ENCODE measurements at places on chromosomes 16 and 17. TPM values are rescaled to one million over a fixed set of nuclear protein-coding genes. Genes with fewer than 3 reads are reported as not detected.
A peak's percentile ranks its signal among the peaks of the same experiment; 100 is the strongest.

- no peak for DNase-seq
Observed at GRCh38 chr16:1966460-1966859, at the start of gene RNF151. Gene RNF151 (plus strand): TSS chr16:1966856. CDS start chr16:1966882, 26 bp downstream.

GRCh38 chr17:73474370-73474988, 162.7 kb upstream of the CDC42EP4 start:
- peak; percentile 39 for DNase-seq

- peak; percentile 94 for DNase-seq
Observed at GRCh38 chr17:27315322-27315721, 21.4 kb downstream of the WSB1 start.

DNA sequence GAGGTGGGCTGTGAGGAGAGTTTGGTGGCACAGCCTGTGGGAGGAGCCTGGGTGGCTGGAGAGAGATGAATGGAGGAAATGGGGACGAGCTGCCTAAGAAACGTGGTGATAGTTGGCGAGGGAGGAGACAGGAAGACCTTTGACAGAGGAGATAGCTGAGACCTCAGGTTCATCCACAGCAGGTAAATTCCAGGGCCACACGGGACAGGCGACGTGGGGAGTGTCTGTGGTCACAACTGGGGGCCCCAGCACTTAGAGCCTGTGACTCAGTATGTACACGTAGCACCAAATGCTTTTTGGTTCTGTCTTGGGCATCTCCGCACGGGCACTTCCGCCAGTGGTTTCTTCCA, 7.7 kb downstream of the MINK1 start:
- no peak for DNase-seq

DNA sequence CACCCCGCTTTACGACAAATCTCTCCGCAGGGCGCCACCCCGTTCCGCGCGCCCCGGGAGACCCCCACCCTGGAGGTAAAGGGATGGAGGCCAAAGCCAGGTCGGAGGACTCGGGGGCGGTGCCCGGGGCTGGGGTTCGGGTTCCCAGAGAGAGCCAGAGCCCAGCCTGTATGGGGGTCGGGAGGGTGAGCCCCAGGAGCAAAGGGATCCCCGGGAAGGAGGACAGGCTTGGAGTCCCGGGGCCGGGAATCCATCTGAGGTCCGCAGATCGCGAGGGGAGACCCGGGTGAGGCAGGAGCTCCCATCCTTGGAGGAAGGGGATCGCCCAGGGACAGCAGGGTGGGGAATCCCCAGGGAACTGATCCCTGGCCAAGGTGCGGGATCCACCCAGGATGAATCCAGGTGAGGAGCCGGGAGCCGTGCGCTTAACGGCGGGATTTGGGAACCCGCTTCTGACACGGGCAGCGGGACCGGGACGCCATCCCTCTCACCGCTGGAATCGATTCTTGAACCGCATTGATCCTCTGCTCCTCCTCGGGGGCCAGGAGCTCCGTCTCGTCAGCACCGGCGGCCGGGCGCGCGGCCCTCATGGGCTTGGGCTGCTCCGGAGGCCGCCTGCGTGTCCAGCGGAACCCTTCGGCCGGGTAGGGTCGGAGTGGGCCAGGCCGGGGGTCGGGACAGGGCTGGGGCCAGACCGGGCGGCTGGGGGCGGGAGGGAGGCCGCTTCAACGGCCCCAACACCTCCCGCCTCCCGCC, at the start of gene MMD:
MMD (minus strand) TSS at position 657 of the 756 bp plus-strand sequence; CDS start at position 517, 140 bp downstream.
- DNase-seq = no peak

DNA sequence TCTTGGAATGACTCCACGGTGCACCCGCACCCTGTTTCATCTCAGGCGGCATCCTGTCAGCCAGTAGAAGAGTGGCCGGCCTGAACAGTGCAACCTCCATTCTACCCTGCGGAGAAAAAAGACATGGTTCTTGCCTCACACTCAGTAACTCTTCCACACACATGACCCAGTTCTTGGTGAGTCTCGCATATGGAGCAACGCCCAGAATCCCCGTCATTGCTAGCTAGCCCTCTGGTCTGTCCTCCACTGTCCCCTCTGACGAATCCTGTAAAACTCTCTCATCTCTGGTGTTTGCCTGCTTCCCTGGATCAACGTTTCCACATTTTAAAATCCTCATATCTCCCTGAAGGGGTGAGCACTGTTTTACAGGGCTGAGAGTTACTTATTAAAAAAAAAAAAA, 4.2 kb upstream of the RDM1 start:
- peak; percentile 11 for DNase-seq

DNA sequence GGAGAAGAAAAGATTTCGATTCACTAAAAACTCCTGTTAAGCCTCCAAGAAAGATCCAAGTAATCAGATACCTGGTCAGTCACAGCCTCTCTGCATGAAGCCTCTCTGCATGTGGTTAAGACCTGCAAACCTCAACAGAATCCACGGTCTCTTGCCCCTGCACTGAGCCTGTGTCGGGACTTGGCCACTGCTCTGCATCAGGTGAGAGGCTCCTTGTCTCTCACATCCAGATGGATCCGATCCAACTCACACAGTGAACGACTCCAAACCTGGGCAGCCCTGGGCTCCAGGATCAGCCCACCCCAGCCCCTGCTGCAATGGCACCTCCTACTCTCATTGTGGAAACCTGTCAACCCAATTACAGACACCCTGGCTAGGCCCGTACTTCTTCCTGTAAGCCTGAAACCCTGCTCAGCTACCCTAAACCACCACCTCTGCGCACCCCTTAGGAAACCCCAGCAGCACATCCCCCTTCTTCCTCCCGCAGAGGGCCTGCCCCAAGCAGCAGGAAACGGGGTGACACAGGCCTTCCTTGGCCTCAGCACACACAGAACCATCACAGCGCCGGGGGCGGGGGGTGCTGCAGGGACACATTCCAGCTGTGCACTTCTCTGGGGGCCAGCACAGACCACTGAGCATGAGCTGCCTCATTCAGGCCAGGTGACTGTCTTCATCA, 129.5 kb downstream of the ANKRD11 start:
- no peak for DNase-seq

AGRP gene
- total RNA-seq = not detected

ENPP7 gene
- not detected for total RNA-seq

DNA sequence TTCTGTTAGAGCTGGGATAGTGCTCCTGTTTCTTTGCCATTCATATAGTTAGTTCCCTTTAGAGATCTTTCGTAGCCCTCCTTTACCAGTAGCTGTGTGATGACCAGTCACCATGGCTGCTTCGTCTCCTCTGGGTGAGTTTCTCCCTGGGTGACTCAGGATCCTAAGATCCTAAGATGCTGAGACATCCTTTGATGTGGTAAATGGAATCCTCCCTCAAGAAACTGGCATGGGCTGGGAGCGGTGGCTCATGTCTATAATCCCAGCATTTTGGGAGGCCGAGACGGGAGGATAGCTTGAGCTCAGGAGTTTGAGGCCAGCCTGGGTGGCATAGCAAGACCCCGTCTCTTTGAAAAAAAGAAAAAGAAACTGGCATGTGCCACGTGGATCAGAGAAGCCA, 5.9 kb downstream of the PHAF1 start:
- DNase-seq = peak; percentile 95

- DNase-seq = no peak
Observed at GRCh38 chr17:44749076-44749979, 9.5 kb upstream of the ADAM11 start.

DNA sequence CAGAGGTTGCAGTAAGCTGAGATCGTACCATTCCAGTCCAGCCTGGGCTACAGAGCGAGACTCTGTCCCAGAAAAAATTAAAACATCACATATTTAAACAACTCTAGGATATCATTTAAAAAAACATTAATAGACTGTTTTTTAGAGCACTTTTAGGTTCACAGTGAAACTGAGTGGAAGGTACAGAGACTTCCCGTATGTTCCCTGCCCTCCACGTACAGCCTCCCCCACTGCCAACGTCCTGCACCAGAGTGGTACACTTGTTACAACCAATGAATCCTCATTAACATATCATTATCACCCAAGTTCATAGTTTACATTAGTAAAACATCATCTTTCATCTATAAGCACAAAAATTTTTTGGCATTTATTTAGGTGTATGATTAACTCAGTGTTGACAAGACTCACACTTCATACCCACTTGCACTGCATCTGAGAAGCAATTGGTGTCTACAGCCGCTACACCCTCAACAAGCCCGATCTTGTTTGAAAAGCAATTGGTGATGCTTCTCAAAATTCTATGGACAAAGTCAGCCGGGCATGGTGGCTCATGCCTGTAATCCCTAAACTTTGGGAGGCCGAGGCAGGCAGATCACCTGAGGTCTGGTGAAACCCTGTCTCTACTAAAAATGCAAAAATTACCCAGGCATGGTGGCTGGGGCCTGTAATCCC, 39.9 kb upstream of the STH start:
- DNase-seq = no peak

DNA sequence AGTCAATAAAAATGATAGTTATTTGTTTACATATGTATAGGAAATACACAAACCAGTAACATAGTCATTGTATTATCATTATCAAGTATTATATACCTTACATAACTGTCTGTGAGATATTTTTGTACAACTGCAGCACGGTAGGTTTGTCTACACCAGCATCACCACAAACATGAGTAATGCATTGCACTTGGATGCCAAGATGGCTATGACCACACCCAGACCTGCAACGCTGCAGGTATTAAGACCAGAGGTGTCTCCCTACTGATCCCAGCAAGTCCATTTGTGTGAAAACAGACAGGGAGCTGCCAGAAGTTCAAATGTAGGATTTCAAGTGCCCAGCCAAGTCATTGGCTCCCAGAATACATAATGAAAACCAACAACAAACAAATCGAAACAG, 34.2 kb upstream of the NOS2 start:
- no peak for DNase-seq

DNA sequence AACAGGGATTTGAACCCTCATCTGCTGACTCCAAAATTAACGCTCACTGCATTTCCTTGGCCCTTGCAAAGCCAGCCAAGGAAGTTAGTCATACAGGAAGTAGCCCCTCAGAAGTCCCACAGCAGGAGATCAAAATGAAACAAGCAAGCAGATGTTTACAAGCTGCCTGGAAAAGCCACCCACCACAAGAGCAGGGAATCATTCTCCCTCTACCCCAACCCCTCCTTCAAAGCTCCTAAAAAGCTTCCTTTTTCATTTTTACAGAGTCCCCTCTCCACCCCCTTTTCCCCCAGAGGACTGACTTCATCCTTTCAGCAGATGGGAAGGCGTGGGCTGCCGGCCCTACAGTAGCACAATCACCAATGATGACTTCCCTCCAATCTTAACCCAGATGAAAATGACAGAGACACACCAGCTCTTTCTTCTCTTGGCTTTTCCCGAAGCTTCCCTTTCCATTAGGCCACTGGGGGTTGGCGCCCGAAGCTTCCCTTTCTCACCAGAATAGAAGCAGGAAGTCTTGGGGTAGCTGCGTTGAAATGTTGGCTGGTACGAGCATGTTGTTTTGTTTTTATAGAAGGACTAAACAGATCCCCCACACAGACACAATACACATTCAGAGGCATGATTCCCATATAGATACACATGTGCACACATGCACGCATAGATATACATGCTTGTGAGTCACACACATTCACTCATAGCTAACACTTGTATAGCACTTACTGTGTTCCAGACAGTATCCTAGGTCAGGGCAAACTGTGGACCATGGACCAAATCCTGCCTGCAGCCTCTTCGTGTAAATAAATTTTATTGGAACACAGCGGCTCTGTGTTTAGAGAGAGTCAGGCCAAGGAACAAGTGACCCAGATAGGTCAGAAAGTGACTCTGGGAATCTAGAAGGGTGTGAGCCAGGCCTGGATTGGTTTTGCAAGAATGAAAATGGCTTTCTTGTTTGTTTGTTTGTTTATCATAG, 17.4 kb downstream of the ITPRIPL2 start:
- peak; percentile 82 for DNase-seq

SEZ6 gene
- not detected for total RNA-seq

DNA sequence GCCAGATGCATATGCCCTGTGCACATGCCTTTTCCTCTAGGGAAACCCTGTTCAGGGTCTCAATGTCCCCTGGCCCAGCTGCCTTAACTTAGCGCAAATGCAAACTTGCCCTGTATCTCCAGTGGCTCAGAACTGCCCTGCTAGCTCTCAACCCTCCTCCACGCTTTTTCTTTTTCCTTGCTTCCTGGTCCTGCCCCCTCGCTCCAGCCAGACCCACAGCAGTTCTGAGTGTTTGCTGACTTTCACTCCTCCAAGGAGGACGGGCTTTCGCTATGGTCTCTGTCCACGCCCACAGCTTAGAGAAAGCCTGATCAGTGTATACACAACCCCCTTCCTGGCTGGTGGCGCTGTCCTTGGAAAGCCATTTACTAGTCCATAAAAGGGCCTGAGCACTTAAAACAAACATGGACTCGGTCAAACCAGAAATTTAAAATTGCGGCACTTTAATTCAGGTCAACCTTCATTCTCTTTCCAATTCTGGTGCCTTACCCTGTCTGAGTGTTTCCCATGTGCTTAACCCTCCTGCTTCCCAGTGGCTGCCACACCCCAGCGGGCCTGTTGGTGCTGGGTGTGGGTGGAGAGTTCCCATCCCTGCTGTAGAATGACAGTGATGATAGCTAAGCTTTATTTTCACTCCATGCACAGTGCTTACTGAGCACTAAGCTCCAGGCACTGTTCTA, 15.6 kb upstream of the TMEM98 start:
- DNase-seq = peak; percentile 76

DNA sequence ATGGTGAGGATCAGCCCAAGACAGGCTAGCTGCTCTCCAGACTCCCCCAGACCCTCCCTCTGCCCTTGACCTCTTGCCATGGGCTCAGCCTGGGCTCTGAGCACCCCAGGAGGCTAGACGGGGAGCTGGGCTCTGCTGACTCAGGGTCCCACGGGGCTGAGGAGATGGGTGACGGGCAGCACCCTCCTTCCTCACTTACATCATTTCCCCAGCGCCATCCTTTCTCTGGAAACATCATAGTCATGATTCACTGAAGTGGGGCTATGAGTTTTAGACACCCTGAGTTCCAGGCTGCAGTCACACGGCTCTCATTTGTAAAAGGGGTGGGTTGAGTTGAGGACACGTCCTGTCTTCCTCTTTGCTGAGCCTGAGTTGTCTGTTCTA, 3.0 kb upstream of the ITGAX start:
- no peak for DNase-seq

ETV4 gene
- 4.3 TPM for total RNA-seq

BRIP1 gene
- 19.7 TPM for total RNA-seq

DRC7 gene
- not detected for total RNA-seq

DNA sequence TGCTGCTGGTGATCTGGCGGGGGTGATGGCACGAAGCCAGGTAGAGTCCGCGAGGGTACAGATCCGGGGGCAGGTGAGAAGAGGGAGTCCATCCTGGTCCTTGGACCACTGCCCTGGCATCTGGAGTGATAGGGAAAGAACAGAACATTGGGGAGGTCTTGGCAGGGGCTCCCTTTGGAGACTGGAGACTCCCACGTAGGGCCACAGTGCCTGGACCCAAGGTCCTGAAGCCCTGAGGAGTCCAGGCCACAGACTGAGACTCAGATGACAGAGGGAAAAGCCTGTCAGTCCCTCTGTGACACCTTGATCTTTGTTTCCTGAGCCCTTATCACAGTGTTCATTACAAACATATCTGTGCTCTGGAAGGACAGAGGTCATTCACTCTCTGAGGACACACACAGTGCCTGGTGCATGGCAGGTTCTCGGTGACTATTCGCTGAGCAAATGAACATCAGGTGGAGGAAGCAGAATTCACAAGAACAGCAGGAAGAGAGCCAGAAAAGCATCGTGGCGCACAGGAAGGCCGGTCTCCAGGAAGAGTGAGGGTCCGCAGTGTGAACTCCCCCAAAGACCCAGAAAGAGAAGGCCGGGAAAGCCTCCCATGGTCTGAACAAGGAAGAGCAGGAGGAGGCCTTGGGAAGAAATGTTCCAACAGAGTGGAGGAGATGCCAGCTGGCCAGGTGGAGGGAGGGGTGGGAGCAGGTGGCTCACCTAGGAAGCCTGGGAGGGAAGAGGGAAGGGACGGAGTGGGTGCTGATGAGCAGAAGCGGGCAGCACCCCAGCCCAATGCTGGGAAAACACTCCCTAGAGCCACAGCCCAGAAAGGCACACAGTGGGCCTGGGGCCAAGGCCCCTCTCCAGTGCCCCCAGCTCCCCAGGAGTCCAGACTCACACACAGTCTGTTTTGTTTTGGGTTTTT, 20.5 kb downstream of the PEMT start:
- no peak for DNase-seq

Measured in IMR-90 (cell line).